Heart right ventricle (tissue), 16 donors: ENCODE measurements at places on chromosomes 16 and 17. TPM values are rescaled to one million over a fixed set of nuclear protein-coding genes. Genes with fewer than 3 reads are reported as not detected.

Gene DPEP1
- total RNA-seq, result not detected

Gene CFAP97D1
- total RNA-seq, result not detected

Gene PYDC1
- not detected for total RNA-seq

Gene RGS11
- total RNA-seq, result 12.5 TPM

Gene FOXF1
- total RNA-seq, result 0.12 TPM

Gene GLTPD2
- not detected for total RNA-seq

Gene MT1M
- 0.93 TPM for total RNA-seq

Gene MLST8
- 24.8 TPM for total RNA-seq

Gene ST6GALNAC2
- 6.2 TPM for total RNA-seq

Gene WNK4
- total RNA-seq, result not detected

DNA sequence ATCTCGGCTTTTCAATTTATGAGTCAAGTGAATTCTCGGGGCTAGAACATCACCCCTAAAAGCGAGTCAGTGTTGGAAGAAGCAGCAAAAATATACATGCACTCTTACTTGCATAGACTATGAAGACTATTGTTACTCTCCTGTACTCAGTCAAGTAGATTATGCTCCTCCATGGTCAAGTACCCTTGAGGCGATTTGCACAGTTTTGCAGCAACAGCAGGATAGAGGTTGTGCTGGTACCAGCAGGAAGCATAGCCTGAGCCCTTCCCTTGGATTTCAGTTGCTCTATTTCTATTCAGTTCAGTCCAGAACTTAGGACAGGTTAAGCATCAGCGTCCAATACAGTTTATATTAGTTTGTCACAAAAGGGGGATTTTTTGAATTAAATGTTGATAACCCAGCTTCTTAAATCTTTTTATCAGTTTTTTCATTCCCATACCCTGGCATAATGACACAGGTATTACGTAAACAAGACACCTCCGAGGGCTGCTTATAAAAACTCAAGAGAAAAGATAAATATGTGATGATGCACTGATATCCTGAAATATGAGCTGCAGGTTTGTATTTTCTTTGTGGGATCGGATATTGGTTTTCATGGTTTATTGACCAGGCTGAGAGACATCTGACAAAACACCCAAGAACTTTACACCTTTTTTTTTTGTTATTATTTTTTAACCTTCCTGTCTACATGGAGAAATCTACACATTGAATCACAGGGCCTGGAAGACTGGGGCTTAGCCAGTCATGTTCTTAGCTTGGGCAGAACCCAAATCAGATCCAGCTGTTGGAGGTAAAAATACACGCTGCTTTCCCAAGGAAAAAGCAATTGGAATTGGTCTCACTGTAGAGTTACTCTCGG lies 144.1 kb downstream of the PITPNC1 start:
- DNase-seq, result no peak

DNA sequence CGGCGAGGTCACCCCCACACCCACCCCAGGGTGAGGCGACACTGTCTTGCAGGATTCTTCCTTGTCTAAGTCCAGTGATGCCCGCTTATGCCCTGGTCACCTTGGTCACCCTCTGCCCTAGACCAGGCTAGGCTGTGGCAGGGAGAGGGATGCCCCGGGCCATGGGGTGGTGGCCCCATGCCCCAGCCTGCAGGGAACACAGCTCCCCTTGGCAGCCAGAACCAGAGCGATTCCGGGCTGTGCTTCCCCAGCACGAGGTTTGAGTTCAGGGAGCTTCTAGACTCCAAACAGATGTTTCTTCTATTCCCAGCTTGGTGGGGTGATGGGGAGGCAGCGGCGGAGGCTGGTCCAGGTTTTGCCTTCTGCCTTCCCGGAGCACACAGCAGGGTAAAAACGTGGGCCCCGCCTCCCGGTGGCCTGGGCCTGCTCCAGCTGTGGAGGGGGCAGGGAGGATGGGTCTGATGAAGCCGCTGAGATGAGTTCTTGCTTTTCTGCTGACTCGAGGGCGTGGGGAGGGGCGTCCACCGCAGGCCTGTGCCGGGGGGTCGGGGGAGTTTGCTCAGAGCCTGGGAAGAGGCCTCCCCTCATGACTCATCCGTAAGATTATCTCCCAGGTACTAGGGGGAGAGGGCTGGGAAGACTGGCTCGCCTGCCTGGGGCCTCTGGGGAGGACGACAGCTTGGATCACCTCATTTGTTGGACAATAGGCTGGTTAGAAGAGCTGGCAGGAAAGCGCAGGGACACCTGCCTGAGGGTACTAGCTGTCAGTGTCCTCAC lies 15.4 kb downstream of the SMTNL2 start:
- peak; percentile 71 for DNase-seq

- DNase-seq, result no peak
Measured at GRCh38 chr17:76700270-76700616, 10.5 kb downstream of the MXRA7 start.

DNA sequence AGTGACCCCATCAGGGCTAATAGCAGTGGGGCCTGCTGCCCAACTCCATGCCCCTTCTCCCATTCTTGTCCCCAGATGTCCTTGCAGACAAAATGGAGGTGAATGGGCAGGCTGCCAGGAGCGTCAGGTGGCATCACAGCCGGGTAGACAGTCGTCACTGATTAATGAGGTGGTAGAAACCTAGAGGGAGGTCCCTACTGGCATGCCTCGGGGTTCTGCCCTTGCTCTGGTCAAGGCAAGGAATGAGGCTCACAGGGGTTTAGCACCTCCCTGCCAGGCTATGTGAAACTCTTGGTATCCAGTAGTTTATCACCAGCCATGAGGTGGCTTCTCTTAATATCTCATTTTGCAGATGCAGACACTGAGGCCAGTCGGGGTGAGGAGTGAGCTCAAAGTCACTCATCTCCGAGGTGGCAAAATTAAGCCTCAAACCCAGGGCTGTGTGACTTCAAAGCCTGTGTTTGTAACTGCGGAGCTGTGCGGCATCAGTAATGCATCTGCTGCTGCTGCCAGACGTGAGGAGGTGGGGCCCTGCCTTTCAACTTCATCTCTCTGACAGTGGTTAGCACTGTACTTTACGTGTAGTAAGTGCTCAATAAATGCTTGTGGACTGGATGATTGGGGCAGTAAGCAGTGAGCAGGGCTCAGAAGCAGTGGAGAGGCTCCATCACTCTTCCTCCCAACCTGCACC lies 21.3 kb downstream of the RAI1 start:
- DNase-seq, result no peak

DNA sequence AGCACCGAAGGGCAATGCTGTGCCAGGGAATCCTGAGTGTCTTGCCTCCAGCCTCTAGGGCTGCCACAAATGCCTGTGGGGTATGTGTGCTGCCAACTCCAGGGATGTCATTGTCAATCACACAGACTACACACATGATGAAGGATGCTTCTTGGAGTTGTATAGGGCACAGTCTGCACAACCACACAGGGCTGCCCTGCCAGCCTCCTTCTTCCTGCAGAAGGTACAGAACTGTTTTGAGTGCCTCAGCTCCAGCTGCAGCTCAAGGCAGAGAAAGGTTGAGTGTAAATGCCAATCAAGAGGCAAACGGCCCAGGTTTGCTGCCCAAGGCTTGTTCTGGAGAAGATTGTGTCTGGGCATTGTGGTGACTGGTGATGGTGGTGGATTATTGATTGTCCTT lies 15.6 kb downstream of the SCNN1B start:
- DNase-seq, result no peak

DNA sequence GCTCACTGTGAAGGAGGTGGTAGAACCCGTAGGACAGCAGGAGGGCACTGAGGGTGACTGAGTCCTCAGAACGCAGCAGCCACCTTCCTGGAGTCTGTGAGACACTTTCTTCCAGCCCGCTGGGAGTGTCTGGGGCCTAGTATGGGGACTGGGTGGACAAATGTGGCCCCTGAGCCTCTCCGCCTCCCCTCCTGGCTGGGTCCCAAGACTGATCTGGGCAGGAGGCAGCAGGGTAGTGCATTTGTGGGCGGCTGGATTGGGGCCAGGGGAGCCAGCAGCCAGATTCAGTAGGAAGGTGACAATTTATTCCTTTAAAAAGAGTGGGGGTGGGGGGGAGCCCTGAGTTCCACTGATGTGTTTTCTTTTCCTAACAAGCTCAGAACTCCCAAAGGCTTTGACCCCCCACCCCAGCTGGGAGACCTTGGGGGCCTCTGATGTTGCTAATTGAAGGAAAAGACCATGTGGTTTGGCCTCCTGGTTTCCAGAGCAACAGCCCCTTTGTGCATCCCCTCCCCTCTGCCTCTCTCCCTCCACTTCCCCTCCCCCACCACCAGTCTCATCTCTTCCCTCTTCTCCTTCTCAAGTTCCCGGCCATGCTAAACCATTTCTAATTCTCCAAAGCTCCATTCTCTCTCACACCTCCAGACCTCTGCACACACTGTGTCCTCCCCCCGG lies 4.4 kb downstream of the CLEC19A start:
- no peak for DNase-seq

GRCh38 chr17:34177642-34178041 lies 77.4 kb upstream of the CCL2 start:
- no peak for DNase-seq

GRCh38 chr16:27780468-27781194 lies 230.7 kb downstream of the KATNIP start:
- DNase-seq, result no peak

GRCh38 chr17:70653850-70654249 lies 484.5 kb downstream of the KCNJ2 start:
- no peak for DNase-seq

DNA sequence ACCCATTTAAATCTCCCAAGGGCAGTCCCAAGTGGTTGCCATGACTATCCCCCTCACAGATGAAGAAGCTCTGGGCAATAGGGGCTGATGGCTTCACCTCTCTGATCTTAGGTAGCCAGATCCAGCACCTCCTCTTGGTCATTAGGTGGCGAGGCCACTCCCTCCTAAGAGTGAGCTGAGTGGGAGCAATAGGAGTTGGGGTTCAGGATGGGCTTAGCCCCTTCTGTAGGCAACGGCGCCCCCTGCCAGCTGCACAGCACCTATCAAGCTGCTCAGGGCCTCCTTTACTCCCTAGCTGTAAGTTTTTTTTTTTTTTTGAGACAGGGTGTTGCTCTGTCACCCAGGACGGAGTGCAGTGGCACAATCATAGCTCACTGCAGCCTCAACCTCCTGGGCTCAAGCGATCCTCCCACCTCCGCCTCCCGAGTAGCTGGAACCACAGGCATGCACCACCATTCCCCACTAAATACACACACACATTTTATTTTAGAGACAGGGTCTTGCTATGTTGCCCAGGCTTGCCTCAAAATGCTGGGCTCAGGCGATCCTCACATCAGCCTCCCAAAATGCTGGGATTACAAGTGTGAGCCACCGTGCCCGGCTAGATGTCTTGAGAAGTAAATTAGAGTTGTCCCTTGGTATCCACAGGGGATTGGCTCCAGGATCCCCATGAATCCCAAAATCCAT lies 3.5 kb upstream of the RRAD start:
- DNase-seq, result no peak

GRCh38 chr17:49390548-49391324 lies 23.9 kb downstream of the PHB1 start:
- DNase-seq, result no peak

GRCh38 chr16:51971184-51971583 lies 575.8 kb downstream of the TOX3 start:
- DNase-seq, result no peak

GRCh38 chr16:11587643-11588247 lies 1.0 kb upstream of the LITAF start:
- DNase-seq, result no peak

DNA sequence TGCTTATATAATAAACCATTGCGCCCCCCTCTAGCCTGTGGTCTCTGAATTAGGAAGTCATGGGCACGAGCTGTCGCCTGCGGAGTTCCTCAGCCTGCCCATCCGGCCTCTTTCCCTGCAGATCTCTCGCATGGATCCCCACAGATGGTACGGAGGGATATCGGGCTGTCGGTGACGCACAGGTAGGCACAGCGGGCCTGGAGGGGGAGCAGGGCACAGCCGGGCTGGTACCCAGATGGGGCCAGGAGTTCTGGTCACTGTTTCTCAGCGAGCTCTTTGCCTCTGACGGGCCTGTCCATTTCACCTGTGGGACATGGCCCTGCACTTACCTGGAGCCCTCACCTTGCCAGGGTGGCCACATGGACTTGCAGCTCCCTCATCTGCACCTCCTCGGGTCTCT lies 42.6 kb upstream of the LGALS9 start:
- no peak for DNase-seq

GRCh38 chr17:43791589-43791988 lies 11.4 kb downstream of the CFAP97D1 start:
- DNase-seq, result no peak

GRCh38 chr16:85376292-85377095 lies 236.6 kb upstream of the GSE1 start:
- peak; percentile 63 for DNase-seq

DNA sequence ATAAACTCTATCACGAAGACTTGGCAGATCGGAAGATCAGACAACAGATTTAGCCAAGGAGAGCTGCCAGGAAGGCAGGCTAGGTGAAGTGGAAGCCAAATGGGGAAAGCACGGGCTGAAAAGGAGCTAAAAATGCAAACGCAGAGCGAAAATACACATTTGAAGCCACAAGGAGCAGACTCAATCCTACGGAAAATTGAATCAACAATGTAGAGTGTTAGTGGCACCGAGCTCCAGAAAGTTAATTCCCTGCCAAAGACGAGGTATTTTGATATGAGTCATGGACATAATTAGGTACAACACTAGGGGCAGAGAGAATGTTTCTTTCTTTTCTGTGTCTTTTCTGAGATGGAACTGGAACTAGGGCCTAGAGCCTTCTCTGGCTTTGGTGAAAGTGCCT lies 20.7 kb downstream of the GSG1L start:
- DNase-seq, result no peak

DNA sequence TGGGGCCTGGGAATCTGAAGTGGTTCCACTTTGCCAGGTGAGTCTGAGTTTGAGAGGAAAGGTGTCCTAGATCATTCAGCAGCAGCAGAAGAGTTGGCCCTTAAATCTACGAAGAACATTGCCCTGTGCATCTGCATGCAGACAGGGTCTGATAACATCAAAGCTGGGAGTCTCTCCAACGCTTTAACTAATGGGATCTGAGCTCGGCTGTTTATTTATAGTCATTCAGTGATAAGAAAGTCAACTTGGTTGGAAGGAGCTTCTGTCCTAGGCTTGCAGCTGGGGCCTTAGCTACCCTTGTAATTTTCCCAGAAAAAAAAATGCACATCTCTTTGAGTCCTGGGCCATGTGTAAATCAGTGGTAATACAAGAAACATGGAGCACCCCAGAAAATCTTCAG lies 418.0 kb upstream of the HSBP1 start:
- no peak for DNase-seq
